ENCODE measurements at places on chromosomes 2 and 18.

DNA sequence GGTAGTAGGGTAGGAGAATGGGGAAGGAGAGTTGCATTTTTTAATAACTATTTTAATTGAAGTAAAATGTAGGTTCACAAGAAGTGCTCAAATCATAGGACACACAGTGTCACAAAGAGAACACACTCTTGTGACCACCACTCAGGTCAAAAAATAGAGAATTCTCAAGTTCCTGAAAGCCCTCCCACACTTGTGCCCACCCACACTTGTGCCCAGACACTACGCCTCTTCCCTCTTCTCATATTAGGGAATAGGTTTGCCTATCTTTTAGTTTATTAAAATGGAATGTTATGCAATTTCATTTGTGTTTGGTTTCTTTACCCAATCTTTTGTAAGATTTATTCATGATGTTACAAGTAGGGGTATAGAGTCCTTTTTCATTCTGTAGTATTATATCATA is 67.2 kb downstream of the UGGT1 start:
- DNase-seq = no peak

- no peak for DNase-seq
These were observed 11.5 kb downstream of the NPC1 start for GRCh38 chr18:23574611-23575308.

GRCh38 chr2:237319887-237320286 is 94.1 kb downstream of the COL6A3 start:
- no peak for DNase-seq

- no peak for DNase-seq
These were observed 10.0 kb upstream of the LAPTM4A start for GRCh38 chr2:20061476-20061875.

GRCh38 chr2:206274434-206275311 is at the start of gene ZDBF2:
Gene ZDBF2 (plus strand): TSS chr2:206274663. CDS start chr2:206281850, 7,187 bp downstream.
- DNase-seq = no peak

- no peak for DNase-seq
These were observed 32.7 kb upstream of the ZDBF2 start for GRCh38 chr2:206241736-206242135.

- no peak for DNase-seq
These were observed at the start of gene UNC80 for GRCh38 chr2:209771474-209772289. Gene UNC80 (plus strand): TSS chr2:209771832. CDS start chr2:209772073, 241 bp downstream.

DNA sequence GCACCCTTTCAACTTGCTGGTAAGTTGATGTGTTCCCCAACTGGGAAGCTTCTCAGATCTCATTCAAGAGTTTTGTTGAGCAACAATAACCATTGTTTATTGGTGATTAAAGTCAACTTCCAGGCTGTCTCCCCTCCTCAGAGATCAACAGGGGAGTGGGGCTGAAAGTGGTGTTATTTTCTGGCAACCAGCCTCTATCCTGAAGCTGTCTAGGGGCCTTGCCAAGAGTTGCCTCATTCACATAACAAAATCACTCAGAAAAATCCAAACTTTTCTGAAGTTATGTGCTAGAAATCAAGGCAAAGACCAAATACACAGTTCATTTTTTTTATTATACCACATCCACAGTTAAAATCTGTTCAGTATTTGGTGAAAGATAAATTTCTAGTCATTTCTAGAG is 788.4 kb downstream of the LRRTM4 start:
- DNase-seq = no peak

Measured in stimulated activated CD8-positive, alpha-beta memory T cell treated with anti-CD3 and anti-CD28 coated beads, Interleukin-7, amount 100 ng/mL, for 24 hours (primary cell).